ENCODE measurements at places on chromosomes 1 and 21. TPM values are rescaled to one million over a fixed set of nuclear protein-coding genes. Genes with fewer than 3 reads are reported as not detected.

DNA sequence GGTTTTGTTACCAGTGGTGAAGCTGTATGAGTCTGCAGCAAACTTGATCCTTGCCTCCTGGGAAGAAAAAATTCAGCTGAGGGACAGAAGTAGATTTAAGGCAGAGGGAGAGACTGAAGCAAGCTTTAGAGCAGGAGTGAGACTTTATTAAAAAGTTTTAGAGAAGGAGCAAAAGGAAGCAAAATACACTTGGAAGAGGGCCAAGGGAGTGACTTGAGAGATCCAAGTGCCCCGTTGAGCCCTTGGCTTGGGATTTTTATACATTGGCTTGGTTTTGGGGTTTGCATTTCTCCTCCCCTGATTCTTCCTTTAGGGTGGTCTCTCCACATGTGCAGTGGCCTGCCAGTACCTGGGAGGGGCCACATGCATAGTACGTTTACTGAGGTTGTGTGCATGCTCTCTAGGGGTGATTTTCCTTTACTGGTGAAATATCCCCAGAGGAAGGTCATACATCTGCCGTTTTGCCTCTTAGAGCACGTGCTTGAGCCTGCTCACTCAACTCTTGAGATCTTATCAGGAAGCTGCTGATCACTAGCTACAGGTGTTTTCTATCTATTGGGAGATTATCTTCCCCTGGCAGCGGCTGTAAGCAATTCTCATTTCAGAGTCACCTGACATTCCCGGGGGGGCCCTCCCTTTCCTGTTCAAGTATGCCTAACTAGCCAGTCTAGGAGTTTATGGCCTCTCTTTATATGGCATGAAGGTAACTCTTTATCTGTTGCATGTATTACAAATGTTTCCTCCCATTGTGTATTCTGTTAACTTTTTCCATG, 20.3 kb downstream of the FASLG start:
- DNase-seq: no peak

DNA sequence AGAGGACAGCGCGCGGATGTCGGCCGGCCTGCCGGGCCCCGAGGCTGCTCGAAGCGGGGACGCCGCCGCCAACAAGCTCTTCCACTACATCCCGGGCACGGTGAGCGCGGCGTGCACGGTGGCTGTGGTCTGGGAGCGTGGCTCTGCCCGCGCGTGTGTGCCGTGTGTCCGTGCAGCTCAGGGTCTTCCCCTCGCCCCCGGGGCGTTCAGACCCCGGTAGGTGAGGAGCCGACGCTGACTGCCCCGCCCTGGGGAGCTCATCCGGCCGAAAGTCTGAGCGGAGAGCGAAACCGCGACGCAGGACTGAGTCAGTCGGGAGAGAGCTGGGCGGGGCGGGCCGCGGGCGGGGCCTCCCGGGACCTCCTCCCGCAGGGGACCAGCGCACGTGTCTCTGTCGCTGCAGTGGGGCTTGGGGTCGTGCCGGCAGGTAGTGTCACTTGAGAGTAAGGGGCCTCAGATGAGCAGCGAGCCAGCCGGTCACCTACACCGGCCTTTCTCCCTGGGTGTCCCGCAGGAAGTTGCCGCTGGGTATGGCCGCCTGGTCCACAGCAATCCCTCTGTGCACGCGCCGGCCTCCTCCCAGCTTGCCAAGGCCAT, 520 bp downstream of the PLEKHN1 start:
- no peak for DNase-seq

DNA sequence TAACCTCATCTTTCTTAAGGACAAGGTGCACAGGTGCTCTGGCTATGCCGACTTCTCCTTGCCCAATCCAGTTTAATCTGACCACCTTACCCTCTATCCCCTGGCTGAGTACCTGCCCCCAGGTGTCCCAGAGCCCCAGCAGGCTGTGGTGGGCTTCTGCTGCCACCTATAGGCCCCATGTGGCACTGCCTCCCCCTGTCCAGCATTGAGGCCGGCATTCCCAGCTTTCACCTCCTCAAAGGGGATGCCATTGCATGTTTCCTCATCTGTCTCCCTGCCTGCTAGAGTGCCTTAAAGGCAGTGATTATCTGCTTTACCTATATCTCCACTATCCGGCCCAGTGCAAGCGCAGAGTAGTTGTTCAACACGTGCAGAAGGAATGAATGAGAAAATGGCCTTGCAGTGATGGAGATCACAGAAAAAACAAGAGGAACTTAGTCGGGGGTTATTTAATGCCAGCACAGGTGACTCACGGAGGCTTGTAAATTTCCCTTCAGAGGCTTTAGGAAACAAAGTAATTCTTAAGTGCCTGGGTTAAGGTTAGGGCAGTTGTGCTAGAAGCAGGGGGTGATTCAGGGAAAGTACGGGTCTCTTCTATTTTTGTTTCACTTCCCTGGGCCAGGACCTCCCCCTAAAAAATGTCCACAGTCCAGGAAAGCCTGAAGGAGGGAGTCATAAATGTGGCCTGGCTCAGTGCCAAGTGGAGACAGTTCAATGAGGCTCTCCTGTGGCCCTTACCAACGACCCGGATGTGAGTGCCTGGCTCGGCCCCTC, 131.8 kb upstream of the NGF start:
- no peak for DNase-seq

GRCh38 chr1:219347921-219348391, 174.3 kb downstream of the LYPLAL1 start:
- DNase-seq: no peak

DNA sequence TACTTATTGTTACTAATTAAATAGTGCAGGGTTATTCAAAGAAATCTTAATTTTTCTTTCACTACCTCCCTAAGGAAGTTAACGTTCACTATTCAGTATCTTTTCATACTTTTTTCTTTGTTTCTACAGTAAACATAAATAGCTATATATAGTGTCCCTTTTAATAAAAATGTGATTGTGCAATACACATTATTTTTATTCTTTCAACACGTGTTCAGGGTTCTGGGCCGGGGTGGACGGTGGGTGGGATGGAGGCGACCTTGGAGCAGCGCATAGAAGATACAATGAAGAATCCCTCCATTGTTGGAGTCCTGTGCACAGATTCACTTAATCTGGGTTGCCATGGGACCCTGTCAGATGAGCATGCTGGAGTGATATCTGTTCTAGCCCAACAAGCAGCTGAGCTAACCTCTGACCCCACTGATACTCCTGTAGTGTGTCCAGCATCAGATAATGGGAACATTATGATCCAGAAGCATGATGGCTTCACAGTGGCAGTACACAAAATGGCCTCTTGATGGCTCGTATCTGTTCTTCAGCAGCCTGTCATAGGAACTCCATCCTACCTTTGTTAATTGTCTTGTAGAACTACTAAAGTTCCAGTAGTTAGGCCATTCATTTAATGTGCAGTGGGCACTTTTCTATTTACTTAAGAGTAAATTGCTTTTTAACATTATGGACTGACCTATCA, 155.9 kb upstream of the L1TD1 start:
- no peak for DNase-seq

DNA sequence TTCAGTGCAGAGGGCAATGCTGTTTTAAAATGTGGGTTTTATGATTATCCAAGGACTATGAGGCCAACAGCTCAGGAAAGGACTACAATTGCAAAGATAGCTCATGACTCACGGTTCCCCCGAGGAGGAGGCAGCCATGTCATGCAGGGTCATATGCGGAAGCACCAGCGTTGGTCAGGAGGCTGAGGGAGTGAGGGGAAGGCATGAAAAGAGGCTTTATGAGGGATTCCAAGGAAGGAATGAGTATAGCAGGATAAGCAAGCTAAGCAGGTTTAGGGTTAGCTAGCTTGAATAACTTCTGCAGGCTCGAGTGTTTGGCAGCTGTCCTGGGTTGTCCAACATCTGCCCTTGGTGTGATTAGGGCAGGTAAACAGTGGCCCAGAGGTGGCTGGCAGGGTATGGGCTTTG, 495.1 kb downstream of the SETD4 start:
- no peak for DNase-seq

GRCh38 chr21:41419921-41420862, 5.8 kb upstream of the MX1 start:
- peak; percentile 86 for DNase-seq

GRCh38 chr1:113976609-113977278, 2.5 kb upstream of the OLFML3 start:
- DNase-seq: no peak

GRCh38 chr1:25341746-25342145, 3.6 kb downstream of the TMEM50A start:
- no peak for DNase-seq

GRCh38 chr1:21848524-21849174, 36.6 kb downstream of the LDLRAD2 start:
- no peak for DNase-seq

DNA sequence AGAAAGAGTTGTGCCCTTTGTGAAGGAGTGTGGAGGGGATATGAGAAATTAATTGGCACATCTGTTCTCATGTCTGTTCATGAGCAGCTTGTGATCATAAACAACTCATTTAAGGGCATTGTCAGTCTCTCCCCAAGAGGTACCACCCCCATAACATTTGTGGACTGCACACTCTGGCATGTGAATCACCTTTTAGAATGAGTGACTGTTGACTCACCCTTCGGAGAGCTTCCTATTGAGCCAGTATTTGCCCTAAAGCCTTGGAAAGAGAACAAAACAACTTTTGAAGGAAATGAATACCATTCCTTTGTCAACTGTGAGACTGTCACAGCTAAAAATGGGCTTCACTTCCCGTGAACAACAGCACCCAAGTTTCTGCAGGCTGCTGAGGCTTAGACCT, 27.5 kb upstream of the MYSM1 start:
- no peak for DNase-seq

GRCh38 chr1:14598498-14599182, at the start of gene KAZN:
KAZN (plus strand) TSS chr1:14598685.
- DNase-seq: no peak

DNA sequence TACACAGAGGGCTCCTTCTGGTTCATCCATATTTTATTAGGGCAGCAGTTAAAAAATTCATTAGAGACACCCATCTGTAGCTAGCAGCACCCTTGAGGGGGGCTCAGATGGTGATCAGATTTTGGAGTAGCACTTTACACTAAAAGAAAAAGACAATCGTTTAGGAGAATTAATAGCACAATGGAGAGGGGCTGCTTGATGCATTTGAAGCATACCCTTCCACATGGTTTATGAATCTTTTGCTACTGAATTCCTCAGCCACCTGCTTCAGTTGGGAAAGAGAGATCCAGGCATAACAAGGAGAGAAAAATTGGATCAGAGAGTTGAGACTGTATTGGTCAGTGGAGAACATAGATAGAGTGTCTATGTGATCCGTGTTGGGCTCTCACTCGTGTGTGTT, 54.4 kb downstream of the DISC1 start:
- no peak for DNase-seq

DNA sequence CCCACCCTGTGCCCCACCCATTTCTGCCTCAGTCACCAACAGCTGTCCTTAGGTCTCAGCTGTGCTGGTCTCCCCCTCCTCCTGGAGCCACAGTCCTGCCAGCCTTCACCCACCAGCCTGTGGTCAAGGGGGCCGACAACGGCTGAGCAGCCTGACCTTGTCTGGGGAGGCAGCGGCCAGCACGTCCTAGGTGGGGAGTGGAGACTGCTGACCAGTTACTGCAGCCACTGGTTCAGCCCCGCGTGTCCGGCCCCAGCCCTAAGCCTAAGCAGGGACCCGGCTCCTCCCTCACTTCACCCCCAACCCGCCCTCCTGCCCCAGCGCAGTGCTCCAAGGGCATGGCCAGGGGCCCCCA, 79.2 kb downstream of the MORN1 start:
- no peak for DNase-seq

GRCh38 chr1:180397175-180397574, 105.2 kb downstream of the ACBD6 start:
- no peak for DNase-seq

DNA sequence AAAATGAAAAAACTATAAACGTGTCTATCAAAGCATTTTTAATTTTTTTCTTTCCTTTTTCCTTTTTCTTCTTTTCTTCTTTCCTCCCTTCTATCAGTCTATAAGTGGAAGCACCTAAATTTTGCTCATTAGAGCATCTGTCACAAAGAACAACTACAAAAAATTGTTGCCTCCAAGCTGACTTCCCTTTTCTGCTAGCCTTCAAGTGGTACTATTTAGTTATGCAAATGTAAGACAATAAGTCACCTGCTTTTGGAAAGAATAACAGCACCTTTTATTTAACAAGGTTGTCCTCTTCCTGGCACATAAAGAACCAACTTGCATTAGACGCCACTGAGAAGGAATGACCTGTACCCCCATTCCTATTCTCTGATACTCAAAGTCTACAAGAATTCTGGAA, 45.0 kb upstream of the C1orf53 start:
- DNase-seq: no peak

- DNase-seq: no peak
Observed at GRCh38 chr1:178232108-178232507, 138.2 kb downstream of the RASAL2 start.

- no peak for DNase-seq
Observed at GRCh38 chr1:205286335-205286950, 35.1 kb downstream of the NUAK2 start.

DNA sequence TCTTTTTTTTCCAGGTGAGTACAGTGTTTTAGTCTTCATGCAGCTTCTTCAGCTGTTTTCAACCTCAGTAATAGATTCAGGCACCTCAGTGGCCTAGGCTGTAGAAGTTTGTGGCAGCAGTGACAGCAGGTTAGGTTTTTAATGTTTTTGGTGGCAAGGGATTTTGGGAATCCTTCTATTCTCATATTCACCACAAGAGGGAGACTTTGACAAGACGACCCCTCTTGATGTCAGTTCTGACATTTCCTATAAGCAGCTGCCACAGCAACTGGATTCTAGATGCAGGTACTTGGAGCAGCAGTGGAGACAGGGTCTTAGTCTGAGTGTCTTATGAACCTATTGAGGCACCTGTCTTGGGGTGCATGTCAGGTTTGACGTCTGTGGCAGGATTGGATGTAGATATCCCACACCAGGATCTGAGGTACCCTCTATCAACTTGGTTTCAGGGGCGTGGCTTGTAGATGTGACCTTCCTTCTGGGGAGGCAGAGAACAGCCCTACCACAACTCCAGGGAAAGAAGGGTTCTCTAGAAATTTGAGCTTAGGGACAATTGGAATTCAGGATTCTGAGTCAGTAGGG, 1104.2 kb upstream of the TMPRSS15 start:
- DNase-seq: no peak

Gene AMY2B
- polyA plus RNA-seq: 32.2 TPM

Gene SLFNL1
- polyA plus RNA-seq: 0.40 TPM

Gene NTNG1
- 36.2 TPM for polyA plus RNA-seq

Gene PLA2G2F
- 0.08 TPM for polyA plus RNA-seq

Gene UTS2
- 0.28 TPM for polyA plus RNA-seq

Gene OR2M3
- 0.01 TPM for polyA plus RNA-seq

Gene RNF187
- polyA plus RNA-seq: 93.4 TPM

Gene SPRR3
- not detected for polyA plus RNA-seq

Gene CATSPERE
- 1.3 TPM for polyA plus RNA-seq

Gene B3GALT5
- polyA plus RNA-seq: 1.5 TPM

Gene LCA5L
- polyA plus RNA-seq: 3.8 TPM
